ENCODE measurements at places on chromosomes 12 and 14.
A peak's percentile ranks its signal among the peaks of the same experiment; 100 is the strongest.

GRCh38 chr14:21072031-21072473 lies 1.9 kb downstream of the ARHGEF40 start:
- no peak for DNase-seq

DNA sequence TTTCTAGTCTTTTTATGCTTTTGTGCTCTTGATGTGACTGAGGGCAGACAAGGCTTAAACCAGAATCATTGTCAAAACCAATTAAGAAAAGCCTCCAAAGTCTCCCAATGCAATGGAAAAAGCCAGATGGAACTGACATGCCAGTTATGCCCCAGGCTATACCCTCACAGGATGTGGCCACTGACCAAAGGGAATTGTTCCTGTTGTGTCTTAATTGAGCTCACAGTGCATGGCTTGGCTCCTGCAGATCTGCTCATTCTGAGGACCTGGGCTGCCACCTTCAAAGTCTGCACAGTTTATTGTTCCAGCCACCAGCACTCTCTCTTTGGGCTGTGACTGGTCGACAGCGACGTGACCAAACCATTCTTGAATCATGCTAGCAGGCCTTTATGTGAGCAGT lies 17.1 kb upstream of the BICD1 start:
- no peak for DNase-seq

- no peak for DNase-seq
Observed at GRCh38 chr12:118145113-118145797, 9.3 kb downstream of the PEBP1 start.

GRCh38 chr14:21043974-21044618 lies 1.9 kb downstream of the RNASE7 start:
- no peak for DNase-seq

DNA sequence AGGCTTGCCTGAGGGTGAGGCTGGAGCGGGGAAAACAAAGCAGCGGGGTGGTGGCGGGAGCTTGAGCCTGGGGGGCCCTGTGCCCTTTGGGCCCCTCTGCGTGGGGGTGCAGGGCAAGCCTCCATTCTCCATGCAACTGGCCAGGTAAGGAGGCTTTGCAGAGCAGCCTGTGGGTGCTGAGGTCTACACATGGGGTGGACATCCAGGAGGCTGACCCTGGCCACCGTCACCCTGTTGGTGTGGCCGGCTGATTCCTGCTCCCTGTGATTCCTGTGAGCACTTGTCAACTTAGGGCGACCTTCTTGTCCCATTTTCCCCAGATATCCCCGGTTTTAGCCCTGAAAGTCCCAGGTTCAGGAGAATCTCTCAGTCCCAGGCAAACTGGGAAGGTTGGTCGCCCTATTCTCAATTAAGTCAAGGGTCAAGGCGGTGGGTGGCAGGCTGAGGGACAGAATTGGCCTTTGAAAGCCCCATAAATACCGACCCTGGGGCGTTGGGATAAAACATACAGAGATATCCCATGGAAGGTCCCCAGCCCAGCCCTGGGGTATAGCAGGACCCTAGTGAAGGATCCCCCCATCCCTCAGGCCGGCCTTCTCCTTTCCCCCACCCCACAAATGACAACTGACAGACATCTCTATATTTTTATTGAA lies 70.5 kb downstream of the PRIMA1 start:
- DNase-seq = no peak

GRCh38 chr14:36619853-36620252 lies 37.4 kb upstream of the NKX2-8 start:
- DNase-seq = no peak

- DNase-seq = peak; percentile 64
Observed at GRCh38 chr12:119024356-119024755, 43.0 kb downstream of the SRRM4 start.

- peak; percentile 94 for DNase-seq
Observed at GRCh38 chr14:24430143-24430681, 458 bp downstream of the KHNYN start.

DNA sequence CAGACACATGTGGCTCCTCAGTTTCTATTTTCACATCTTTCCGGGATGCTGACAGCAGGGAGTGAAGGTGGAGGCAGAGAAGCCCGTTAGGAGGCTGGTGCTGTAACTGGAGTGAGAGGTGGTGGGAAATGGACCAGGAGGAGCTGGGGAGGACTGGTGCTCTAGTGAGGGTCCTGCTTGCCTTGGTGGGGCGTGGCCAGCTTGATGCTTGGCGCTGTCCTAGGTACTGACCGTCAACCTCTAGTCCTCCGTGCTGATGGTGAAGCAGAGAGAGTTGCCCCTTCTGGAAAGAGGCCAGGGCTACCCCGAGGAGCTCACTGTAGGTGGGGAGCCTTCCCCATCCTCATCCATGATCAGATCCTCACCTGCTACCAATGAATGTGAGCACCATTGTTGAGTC lies 1.4 kb downstream of the TRMT61A start:
- DNase-seq = no peak

GRCh38 chr12:66092559-66093269 lies 37.8 kb downstream of the LLPH start:
- no peak for DNase-seq

DNA sequence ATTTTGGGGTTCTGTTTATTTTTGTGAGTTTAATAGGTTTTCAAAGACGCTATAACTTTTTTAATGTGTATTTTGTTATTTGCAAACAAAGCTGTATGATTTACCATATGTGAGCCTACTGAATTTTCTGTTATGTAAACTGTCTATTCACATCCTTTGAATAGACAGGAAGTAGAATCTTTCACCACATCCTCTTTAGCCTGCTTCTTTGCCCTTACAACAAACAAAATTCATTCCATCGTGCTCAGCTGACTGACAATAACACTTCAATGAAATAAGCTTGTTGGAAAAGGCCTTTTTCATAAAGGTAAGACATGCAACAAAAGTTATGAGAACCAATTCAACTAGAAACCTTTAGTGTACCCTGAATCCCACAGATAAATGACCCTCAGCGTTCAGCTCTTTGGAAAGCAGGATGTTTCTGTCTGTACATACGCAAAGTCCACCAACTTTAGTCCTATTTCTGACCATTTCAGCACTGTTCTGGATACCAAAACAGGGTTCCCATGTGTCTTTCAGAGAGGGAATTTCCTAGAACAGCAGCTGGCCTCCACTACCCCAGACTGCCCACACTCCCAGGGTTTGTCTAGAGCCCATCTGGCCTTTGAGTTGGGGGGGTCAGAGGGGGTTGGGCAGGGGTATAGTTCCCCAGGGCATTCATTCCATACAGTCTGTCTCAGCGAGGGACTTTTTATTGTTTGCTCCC lies 71.3 kb downstream of the DUSP6 start:
- DNase-seq = no peak

- no peak for DNase-seq
Observed at GRCh38 chr12:88546853-88547252, 33.4 kb downstream of the KITLG start.

DNA sequence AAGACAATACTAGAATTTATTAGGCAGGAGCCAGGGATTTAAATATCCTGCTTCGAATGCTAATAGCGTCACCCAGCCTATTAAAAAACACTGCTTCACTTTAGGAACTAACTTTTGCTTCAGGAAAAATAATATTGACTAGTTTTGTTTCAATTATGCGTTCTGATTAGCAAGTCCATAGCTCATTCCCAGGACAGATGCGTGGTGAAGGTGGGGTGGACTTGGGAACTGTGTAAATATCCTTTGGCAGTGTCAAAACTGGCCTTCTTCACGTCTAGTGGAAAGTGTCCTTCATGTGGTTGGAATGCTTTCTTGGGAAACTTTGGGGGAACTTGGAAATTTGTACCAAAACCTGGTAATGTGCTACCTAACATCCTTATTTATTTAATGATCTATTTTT lies 474.8 kb upstream of the NOVA1 start:
- no peak for DNase-seq

DNA sequence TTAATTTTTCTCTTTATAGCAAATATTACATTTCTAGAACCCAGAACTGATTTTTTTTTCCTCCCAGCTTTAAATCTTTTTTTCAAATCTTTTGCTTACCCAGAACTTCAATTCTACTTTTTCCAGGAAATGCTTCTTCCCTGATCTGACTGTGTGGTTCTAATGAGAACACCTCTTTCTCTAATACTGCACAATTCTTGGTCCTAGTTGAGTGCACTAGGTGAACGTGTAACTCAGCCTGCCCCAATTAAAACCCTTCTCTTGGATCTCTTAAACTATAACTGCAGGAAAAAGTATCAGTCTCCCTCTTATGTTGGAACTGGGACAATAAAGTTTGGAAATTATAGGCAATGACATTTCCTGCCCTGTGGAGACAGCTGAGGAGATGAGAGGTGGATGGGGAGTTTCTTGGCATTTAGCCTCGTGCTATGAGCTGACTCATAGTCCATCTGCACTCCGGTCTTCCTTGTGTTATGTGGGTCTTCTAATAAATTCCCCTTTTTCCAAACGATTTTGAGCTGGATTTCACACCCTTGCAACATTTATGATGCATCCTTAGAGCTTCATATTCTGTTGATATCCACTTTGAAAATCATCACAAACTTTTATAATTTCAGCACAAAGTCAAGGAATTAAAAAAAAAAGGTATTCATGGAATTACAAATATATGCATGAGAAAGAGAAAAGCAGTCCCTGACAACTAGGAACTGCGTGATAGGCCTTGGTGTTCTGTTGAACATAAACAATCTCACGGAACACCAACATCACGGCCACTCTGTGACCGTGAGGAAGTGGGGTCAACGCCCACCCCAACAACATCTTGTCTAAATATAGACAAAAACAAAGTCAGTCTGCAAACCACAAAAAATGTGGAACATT lies 52.4 kb downstream of the BRMS1L start:
- no peak for DNase-seq

- DNase-seq = peak; percentile 93
Observed at GRCh38 chr12:2689393-2689792, 105.4 kb upstream of the FKBP4 start.

DNA sequence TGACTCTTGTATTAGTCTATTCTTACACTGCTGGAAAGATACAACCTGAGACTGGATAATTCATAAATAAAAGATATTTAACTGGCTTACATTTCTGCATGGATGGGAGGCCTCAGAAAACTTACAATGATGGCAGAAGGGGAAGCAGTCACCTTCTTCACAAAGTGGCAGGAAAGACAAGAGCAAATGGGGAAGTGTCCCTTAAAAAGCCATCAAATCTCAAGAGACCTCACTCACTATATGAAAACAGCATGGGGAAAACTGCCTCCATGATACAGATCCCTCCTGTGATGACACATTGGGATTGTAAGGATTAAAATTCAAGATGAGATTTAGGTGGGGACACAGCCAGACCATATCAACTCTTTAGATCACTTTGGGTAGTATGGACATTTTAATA lies 83.7 kb downstream of the TMTC3 start:
- DNase-seq = no peak

- DNase-seq = no peak
Observed at GRCh38 chr12:9147461-9147860, 31.7 kb upstream of the A2M start.

DNA sequence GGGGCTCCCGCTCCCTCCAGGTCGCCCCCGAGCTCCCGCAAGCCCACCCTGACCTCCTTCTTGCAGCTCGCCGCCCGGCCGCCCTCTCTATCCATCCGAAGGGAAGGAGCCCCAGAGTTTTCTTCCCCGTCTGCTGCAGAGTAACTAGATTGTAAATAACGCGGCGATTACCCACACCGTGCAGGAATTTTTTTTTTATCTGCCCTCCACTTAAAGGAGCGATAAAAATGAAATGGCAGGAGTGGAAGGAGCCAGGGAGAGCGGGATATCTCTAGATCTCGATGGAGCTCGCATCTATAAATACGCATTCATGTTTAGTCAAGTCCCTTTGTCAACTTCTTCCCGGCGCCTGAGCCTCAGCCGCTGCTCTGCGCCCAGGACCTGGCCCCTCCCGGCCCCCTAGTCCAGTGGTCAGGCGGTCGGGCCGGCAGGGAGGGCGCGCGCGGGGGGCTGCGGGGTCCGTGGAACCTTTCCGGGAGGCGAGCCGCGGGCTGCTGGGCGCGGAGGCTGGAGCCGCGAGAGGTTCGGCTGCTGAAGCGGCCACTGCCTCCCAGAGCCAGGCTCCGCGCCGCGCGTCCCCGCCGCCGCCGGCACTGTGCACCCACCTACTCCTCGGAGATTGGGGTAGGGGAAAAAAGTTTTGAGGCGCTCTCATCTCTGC lies 386.0 kb downstream of the BCAT1 start:
- no peak for DNase-seq

- DNase-seq = no peak
Observed at GRCh38 chr14:22388669-22389595, 200.1 kb downstream of the DAD1 start.

GRCh38 chr14:68364792-68365192 lies 428.1 kb downstream of the ZFP36L1 start:
- DNase-seq = no peak

GRCh38 chr14:23518709-23519108 lies 32.9 kb downstream of the ZFHX2 start:
- no peak for DNase-seq

- peak; percentile 67 for DNase-seq
Observed at GRCh38 chr12:56987551-56988053, 18.7 kb downstream of the ZBTB39 start.

GRCh38 chr12:53593707-53594106 lies 32.5 kb downstream of the ATF7 start:
- DNase-seq = no peak

DNA sequence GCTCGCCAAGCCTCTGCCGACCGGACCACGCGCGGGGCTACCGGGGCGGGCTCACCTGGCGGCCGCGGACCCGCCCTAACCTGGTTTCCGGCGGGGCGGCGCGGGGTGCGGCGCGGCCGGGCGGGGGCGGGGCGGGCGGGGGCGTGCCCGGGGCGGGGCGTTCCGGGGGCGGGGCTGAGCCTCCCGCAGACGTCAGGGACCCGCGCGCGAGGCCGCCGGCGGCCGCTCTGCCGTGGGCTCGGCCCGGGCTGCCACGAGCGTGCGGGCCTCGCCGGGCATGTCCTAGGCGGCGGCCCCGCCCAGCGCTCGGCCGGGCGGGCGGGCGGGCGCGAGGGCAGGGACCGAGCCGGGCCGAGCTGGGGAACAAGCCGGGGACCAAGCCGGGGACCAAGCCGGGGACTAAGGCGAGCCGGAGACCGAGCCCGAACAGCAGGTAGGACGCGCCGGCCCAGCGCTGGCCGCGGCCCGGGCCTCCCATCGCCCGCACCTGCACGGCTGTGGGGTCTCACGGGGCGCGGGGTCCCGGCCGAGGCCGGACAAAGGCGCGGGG lies at the start of gene CEP170B:
Gene CEP170B (plus strand): TSS at position 188 of the 550 bp plus-strand sequence. CDS start 3,183 bp downstream, outside the sequence.
- DNase-seq = no peak

GRCh38 chr14:77273796-77274195 lies 2.8 kb upstream of the NGB start:
- DNase-seq = no peak

- no peak for DNase-seq
Observed at GRCh38 chr12:130687190-130687589, 28.9 kb downstream of the RIMBP2 start.
